ENCODE measurements at places on chromosomes 16 and 17.

DNA sequence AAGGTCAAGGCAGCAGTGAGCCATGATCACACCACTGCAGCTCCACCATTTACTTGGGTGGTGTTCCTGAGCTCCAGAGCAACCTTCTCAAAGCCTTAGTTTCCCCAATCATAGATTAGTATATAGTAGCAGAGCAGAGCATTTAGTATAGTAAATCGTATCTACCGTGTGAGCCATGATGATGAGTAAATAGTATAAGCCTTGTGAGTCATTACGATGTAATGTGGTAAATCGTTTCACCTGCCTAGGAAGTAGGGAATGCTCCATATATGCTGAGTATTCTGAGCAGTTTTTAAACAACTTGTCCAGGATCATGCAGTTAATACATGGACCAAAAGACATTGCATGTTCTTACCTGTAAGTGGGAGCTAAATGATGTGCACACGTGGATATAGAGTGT lies 66.4 kb downstream of the SCNN1B start:
- DNase-seq: no peak

DNA sequence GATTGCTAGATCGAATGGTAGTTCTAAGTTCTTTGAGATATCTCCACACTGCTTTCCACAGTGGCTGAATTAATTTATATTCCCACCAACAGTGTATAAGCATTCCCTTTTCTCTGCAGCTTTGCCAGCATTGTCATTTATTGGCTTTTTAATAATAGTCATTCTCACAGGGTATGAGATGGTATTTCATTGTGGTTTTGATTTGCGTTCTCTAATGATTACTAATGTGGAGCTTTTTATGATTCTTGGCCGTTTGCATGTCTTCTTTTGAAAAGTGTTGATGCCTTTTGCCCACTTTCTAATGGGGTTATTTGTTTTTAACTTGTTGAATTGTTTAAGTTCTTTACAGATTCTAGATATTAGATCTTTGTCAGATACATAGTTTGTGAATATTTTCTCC lies 36.5 kb upstream of the BCAS3 start:
- no peak for DNase-seq

DNA sequence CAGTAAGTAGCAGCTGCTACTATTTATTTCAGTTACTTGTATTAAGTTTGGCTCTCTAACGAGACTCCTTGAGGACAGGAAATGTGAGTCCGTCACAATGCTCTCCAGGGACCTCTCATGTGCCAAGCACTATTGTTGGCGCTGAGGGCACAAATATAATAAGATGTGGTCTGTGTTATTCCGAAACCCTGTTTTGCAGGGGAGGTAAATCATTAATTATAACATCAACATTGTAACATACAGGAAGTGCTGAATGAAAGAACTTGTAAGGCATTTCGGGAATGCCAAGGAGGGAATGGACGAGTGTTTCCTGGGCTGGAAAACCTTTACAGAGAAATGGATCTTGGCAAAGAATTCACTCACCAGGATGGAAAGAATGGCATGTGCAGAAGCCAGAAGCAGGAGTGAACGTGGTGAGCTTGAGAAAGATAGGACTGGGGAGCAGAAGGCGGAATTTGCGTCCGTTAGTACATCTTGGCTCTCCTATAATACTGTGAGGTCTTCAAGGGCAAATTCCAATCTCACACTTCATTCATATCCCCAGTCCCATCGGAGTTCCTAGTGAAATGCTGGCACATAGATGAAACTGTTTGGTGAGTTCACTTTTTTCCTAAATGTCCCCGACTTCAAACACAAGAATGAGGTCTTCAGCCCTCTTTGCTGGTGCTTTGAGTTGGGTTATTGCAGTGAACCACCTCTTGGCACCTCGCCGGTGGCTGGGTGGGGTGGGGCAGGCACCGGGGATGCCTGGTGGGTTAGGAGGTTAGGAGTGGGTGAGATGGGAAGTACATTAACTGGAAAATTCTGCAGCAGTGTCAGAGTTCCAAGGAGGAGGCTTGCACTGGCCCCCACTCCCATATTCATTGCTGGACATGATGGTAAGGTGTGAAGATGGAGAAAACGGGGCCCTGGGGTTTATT lies 11.5 kb downstream of the TAC4 start:
- DNase-seq: no peak

- no peak for DNase-seq
These were observed 16.7 kb upstream of the ADGRG1 start for GRCh38 chr16:57611706-57612105.

GRCh38 chr17:57471868-57472368 lies 215.6 kb downstream of the MSI2 start:
- no peak for DNase-seq

DNA sequence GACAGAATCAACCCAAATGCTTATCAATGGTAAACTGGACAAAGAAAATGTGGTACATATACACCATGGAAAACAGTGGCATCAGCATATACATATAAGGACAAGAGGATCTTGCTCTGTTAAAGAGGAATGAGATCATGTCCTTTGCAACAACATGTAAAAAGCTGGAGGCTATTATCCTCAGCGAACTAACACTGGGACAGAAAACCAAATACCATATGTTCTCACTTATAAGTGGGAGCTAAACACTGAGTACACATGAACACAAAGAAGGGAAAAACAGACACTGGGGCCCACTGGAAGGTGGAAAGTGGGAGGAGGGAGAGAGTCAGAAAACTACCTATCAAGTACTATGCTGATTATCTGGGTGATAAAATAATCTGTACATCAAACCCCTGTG lies 447.3 kb upstream of the MAF start:
- DNase-seq: no peak

DNA sequence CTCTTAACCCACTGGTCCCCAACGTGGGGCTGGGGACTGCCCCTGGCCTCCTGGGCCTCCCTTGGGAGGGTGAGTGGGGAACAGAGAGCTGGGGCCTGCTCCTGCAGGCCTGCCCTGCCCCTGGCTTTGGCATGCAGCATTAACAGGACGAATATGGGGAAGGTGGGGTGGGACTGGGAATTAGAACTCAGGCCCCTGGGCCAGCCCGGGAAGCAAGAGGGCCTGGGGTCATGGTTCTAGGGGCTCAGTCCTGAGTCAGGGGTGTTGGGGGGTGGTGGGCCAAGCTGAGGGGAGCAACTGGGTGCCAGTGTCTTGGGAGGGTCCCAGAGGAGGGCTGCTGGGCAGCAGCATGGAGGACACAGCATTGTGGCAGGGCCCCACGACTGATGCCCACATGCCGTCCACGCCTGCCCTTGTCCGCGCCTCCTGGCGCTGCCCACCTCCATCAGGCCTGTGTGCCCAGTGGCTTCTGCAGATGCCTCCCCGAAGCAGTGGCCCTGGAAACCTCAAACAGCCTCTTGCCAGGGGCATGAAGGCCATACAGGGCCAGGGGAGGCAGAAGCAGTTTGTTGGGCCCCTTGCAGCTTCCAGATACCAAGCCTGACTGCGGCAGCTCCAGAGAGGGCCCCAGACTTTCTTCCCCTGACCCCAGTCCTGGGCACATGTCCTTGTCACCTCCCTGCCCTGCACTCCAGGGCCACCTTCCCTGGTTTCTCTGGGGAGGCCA lies 4.8 kb downstream of the MAP2K3 start:
- DNase-seq: no peak

- no peak for DNase-seq
These were observed 6.8 kb downstream of the CIBAR2 start for GRCh38 chr16:85105475-85105874.

GRCh38 chr17:61314368-61315078 lies 85.1 kb upstream of the TBX2 start:
- no peak for DNase-seq

DNA sequence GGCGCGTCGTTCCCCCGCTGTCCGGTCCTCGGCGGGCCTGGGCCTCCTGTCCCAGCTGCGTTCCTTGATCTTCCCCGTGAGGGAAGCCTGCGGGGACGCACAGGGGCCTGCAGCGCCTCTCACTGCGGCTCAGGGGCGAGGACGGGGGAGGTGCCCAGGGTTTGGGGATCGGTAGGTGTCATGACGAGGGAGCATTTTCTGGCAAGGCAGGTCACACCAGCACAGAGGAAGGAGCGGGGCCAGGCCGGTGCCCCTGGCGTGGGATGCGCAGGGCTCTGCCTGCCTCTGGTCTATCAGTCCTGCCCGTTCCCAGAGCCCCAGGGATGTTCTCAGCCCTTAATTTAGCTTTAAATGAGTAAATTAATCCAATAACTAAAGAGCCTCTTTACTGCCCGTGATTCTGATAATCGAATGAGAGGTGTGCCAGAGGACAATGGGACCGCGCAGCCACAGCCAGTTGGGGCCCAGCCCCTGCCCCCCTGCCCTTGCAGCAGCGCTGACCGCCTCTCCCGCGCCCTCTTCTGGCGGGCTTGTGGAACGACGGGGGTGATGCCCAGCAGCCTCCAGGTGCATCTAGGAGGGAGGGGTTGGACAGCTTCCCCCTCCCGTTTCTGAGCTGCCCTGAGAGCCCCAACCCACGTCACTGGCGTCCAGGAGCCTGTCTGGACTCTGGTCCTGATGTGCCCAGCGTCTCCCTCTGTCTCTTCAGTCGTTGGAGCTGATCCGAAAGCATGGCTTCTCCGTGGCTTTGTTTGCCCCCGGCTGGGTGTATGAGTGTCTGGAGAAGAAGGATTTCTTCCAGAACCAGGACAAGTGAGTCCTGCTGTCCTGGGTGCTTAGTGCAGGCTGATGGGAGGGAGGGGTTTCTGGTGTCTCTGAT lies 7.9 kb downstream of the ENGASE start:
- peak; percentile 61 for DNase-seq

DNA sequence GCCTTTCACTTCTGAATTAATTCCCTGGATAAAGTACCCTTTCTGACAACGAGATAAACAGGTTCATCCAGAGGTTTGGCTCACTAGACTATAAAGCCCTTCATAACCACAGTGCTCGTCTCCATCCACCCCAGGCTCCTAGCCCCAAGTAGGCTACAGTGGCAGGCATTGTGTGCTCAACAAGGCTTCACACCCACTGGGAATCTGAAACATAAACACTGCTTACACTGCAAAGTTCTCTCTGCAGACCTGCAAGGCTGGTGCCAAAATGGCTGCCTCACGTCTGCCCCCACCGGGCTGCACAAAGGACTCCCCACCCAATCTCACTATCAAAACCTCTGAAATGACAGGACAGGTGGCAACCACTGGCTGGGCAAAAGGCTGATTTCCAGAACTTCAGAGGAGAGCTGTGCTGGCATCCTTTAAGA lies 5.1 kb upstream of the HLF start:
- no peak for DNase-seq

DNA sequence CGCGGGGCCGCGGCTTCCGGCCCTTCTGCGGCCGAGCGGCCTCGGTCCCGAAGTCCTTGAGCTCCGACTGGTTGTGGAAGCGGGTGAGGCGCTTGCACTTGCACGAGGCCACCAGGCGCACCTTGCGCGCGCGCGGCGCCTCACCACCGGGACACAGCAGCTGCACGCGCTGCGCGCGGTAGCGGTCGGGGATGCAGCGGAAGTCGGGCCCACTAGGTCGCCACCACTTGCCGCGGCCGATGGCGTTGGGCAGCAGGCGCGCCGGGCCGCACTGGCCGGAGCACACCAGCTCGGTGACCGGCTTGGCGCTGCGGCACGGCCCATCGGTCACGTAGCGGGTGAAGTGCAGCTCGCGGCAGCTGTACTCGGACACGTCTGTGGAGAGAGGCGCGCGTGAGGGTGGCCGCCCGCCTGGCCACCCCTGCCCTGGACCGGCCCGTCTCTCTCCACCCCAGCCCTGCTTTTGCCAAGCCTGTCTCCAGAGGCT lies 3.2 kb downstream of the SOST start:
- DNase-seq: no peak

DNA sequence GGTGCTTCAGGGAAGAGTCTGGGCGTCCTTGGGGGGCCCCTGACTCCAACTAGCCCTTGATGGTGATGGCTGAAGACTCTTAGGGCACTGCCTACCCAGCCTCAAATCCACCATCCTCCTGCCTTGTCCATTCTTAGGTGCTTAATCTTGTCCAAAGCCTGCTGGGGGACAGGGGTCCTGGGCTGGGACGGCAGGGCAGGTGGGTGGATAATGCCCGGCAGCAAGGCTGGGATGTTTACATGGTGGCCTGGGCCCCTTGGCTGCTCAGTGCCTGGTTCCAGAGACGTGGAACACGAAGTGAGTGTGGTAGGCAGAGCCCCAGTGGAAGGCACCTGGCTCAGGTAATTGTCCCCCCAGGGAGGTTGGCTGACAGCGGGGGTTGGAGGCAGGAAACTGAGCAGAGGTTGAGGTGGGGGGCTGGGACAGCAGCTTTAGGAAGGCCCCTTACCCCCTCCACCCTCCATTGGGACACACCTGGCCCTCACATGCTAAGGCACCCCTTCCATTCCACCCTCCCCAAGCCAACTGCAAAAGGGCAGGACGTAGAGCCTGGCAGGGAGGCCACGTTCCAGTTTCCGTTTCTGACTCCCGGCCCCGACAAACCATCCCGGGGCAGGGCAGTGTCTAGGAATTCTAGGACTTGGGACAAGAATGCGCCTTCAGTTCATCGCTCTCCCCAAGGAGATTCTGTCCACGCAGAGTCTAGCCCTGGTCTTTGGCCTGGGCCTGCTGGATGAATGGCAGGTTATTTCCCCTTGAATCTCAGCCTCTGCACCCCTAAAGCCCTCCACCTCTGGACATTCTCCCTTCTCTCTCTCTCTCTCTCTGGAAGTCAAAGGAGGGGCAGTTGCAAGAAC lies 1.9 kb downstream of the FOXJ1 start:
- DNase-seq: no peak

DNA sequence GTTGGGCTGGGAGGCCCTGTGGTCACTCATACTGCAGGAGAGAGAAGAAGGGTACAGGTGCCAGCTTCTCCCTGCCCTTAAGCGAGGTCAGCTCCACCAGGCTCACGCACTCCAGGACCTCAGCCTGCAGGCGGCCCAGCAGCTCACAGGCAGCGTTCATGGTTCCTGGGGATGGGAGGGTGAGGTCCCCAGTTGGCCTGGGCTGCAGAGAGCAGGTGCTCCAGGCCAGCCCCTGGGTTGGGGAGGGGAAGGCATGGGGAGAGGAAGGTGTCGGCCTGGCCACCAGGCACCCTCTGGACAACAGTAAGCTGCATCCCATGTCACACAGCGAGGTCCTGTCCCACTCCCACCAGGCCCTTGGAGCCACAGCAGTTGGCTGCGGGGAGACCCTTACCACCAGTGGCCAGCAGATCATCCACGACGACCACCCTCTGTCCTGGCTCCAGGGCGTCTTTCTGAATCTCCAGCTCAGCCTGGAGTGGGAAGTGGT lies 2.0 kb downstream of the APRT start:
- DNase-seq: no peak

DNA sequence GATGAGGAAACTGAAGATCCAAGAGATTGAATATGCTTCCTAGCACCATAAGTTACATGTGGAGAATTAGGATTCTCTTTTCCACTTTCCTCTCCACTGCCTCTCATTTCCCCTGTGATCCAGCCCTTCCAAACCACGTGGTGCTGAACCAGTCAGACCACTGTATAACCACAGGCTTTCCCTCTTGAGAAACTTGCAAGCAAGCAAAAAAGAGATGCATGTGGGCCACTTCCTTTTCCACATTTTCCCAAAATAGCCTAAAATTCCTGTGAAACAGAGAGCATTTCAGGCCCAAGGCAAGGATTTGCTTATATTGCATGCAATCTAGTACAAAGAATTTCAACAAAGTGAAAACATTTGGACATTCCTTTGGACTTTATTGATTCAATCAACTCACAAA lies 59.3 kb upstream of the KSR1 start:
- no peak for DNase-seq

GRCh38 chr16:69481901-69482341 lies 57.5 kb downstream of the CYB5B start:
- no peak for DNase-seq

- no peak for DNase-seq
These were observed 219.5 kb downstream of the MSI2 start for GRCh38 chr17:57475796-57476195.

Data from CD8-positive, alpha-beta memory T cell (primary cell).